ENCODE measurements at places on chromosomes 12 and 14.
A peak's percentile ranks its signal among the peaks of the same experiment; 100 is the strongest.

- DNase-seq: no peak
Measured at GRCh38 chr14:30156571-30156970, 228.9 kb upstream of the PRKD1 start.

DNA sequence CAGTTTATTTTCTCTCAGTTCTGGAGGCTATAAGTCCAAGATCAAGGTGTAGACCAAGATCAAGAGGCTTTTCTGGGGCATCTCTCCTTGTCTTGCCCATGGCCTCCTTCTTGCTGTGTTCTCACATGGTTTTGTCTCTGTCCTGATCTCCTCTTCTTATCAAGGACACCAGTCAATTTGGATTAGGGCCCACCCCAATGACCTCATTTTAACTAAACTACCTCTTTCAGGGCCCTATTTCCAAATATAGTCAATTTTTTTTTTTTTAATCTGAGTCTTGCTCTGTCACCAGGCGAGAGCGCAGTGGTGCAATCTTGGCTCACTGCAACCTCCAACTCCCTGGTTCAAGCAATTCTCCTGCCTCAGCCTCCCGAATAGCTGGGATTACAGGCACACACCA, 50.8 kb downstream of the TSHR start:
- DNase-seq: no peak

- no peak for DNase-seq
Measured at GRCh38 chr14:74434294-74434693, 8.3 kb upstream of the SYNDIG1L start.

DNA sequence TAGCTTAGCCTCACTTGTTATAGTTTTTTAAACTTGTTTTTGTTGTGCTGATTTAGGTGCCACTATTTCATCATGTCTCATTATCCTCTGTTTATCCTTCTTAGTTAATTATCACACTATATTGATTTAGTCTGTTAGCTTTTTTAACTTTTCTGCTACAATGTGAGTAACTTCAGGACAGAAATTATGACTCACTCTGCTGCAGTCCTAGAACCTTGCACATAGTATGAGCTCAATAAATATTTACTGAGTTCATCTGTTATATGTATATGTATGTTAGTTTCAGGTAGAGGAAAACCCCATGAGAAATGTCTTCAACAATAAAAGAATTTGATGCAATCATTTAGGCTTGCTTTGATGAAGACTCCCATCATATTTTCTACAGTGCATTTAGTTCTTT, 224.3 kb upstream of the NAV3 start:
- no peak for DNase-seq

- DNase-seq: peak; percentile 63
Measured at GRCh38 chr12:103632554-103633216, 45.6 kb downstream of the STAB2 start.

- no peak for DNase-seq
Measured at GRCh38 chr12:14473707-14474287, 93.9 kb downstream of the PLBD1 start.

GRCh38 chr12:102702447-102703114, 214.5 kb downstream of the PAH start:
- no peak for DNase-seq

DNA sequence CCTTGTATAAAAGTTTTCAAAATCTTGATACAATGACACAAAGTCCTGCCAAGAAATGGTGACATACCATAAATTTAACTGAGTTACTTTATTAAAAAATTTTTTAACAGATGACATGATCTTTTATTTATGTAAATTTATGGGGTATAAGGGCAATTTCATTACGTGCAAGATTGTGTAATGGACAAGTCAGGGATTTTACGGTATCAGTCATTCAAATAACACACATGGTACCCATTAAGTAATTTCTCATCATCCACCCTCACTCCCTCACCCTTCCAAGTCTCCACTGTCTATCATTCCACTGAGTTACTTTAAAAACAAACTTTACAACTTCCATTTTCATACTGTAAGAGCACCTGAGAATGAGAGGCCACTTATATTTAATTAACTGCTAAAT, 37.4 kb downstream of the SPTLC2 start:
- DNase-seq: no peak

DNA sequence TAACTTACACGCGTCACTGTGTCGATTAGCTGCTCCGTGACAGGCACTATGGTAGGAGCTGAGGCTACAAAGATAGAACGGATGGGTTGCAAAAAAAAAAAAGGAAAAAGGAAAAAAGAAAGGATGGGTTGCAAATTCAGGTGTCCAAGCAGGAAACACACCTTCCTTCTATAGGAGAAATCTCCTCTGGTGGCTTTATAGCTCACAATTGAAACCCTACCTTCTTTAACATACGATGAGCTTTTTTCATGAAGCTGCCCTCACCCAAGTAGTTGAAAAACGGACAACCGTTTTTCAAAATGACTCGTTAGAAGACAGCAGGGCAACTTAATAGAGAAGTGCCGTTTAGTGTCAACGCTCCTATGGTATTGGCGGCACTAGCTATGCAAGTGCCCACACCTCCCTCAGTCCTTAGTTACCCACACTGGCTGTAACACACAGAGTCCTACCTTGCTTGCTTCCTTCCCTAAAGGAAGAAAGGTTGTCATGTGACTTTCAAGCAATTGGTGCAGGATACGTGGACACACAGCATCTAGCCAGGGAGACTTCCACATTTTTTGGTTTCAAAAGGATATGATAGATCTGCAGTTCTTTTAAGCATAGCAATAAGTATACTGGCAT, 682 bp upstream of the TRIP11 start:
- DNase-seq: no peak

DNA sequence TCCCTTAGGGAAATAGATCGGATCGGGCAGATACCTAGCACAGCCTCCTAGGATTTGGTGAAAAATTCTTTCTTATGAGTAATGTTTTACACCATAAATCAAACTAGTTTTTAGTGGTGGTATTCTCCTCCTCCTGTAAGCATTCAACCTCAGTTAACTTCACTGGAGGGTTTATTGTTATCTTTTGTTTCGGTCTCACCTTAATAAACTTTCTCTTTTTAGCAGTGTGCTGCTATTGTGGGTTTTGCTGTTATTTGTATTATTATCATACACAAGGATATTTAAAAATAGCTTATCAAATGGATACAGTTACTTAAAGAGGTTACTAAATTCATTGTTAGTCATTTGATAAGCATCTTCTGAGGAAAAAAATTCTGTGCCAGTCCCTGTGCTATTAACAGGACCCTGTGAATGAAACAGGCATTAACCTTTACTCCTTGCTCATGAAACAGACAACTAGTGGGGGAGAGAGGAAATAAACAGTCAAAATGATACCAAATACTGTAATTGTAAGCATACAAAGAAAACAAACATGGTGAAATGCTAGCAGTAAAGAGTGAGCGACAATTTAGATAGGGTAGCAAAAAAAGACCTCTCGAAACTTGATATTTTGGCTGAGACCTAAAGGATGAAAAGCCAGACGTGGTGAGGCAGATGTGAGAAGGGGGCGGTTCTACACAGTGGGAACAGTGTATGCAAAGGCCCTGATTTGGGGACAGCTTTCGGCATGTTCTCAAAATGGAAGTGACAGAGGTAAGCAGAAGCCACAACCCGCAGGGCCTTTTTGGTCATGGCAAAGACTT, 178.7 kb upstream of the SOX5 start:
- no peak for DNase-seq

- DNase-seq: no peak
Measured at GRCh38 chr12:76085520-76085868, 1.0 kb upstream of the NAP1L1 start.

- no peak for DNase-seq
Measured at GRCh38 chr12:15608406-15608805, 180.8 kb downstream of the EPS8 start.

Data from iPS DF 6.9 (cell line).